ENCODE measurements at places on chromosomes 5 and 9.

GRCh38 chr5:30605693-30606268 lies 587.7 kb upstream of the CDH6 start:
- no peak for DNase-seq

DNA sequence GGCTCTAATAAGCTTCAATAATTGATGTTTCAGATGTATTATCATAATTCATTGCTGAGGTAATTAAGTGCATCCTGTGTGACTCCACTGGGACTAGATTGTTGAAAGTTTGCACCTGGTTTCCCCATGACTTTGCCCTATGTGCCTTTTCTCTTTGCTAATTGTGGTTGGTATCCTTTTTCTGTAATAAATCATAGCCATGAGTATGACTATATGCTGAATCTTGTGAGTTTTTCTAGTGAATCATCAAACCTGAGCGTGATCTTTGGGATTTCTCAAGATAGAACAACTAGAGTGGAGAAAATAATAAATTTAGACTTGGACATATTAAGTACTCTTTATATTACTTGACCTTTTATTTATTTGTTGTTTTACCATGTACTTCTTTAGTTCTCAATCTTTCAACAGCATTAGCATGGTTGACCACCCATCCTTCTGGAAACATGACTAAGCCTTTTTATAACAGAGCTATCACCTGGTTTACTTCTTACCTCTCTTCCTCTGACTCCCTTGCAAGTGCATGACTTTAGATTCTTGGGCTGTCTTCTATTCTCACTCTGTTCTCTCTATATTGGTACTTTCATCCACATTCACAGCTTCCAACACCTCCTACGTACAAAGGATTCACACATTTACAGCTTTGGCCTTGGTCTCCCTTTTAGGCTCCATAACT lies 239.6 kb upstream of the TAS2R1 start:
- DNase-seq: no peak

DNA sequence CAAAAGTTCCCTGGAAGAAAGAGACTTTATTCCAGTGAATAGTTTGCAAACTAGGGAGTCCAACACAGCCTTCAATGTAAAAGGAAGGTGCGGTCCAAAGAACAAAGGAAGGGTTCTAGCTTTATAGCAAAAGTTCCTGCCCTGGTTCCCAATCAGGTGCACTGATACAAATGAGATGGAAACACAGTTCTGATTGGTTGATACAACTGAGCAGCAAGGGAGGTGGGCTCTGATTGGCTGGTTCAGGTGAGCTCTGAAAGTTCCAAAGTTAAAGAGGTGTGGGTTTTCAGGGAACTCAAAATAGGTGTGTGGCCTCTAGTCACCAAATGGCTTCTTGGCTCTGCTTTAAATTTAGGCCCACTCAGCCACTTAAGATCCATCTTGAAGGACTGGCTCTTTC lies 43.1 kb downstream of the P4HA2 start:
- no peak for DNase-seq

- DNase-seq: no peak
Observed at GRCh38 chr9:94654165-94654894, 15.0 kb upstream of the FBP1 start.

GRCh38 chr5:10801931-10802666 lies 41.1 kb upstream of the DAP start:
- no peak for DNase-seq

- no peak for DNase-seq
Observed at GRCh38 chr5:10366310-10367272, 13.1 kb downstream of the MARCHF6 start.

DNA sequence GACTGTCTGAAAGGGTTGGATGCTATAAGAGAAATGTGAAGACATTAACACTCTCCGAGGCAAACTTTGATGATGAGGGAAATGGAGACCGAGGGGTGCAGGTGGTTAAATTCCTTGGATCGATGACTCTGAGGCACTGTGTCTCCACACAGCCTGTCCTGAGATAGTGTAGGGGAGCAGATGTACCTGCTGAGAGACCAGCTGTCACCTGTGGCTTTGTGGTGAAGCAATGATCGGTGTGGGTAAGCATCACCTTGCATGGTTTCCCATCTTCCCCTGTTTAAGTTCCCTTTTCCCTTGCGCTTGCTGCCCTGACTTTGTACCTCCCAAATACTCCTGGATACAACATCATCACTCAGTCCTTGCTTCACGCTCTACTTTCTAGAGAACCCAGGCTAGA lies 9.8 kb upstream of the MIER3 start:
- no peak for DNase-seq

DNA sequence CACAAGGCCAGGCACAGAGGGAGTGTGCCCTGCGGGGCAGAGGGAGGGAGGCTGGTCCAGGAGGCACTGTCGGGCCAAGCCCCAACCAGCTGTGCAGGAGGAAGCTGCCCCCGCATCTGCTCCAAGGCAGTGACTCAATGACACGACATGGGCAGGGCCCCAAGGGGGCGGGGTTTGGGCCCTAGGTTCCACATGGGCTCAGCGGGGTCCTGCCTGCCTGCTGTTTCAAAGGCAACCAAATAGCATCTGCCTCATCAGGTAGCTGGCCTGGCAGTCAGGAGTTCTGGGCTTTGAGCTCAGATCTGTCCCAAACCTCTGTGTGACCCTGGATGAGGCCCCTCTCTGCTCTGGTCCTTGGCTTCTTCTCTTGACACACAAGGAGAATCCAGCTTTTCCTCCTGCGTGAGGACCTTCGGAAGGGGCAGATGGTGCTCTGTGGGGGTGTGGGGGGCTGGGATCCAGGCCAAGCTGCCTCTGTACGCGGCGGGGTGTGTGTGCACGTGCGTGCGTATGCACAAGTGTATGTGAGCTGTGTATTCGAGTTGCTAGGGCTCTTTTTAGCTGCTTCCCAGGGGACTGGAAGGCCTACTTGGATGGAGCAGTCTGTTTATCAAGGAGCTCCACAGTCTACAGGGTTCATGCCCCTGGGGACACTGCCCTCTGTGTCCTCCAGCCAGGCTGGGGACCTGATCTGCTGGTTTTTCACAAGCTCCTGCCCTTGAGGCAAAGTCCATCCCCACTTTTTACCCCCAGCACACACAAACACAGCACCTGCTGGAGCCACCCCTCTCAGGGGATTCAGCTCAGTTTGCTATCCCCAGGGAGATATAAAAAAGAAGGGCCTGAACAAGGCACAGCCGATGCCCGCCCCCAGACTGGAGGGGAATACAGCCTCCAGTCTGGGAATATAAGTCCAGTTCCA lies 138.9 kb downstream of the RGS3 start:
- peak; percentile 91 for DNase-seq

DNA sequence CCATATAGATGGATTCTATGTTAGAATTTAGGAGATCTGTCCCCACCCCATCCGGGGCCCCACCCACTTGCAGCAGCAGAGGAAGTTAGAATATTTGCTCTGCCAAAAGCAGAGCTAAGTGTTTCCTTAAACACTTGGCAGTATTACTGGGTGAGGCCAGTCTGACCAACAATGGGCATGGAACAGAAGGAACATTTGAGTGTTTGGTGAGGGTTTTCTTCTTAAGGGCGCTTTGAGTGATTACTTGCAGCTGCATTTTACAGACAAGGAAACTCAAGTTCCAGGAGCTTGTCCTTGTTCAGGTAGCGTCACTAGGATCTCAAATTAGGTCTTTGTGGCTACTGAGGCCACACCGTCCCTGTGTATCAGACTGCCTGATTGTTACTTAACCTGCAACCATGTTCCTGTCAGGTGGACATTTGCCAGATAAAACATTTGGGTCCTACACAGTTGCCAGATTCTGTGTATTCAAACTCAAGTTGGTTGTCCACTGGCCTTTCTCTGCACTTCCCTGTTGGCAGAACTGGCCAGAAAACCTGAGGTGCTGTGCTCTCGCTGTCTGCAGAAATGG lies 59.3 kb downstream of the SLC46A2 start:
- no peak for DNase-seq

DNA sequence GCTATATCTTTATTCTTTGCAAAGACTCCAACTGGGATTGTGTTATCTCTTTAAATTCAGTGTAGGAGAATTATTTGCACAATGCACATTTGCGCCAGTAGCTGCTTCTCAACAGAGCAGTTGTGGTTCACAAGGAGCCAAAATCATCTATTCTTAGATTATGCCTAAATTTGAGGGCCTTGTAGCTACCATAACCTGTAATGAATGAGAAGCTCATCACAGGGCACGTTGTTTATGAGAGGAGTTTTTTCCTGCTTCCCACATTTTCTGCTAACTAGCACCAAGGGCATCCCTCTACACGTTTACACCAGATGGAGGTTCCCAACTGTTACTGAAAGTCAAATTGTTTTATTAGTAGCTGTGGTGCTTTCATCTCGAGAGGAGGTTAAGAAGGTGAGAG lies 322.4 kb downstream of the TMEM161B start:
- DNase-seq: no peak

DNA sequence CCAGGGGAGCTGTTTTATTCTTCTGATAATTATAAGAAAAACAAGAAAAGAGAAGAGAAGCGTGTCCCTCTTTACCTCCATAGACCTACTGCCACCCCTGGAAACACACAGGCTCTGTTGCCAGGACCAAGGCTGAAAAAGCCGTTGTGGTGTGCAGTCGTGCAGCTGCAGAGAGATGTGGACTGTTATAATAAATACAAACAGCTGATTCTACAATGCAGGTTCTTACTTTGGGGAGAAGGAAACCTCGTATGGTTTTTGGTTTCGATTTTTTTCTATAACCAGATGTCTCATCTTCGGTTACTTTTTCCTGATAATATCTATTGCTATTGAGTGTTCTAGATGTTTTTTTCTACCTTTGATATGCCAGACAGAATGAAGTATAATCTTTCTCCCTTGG lies 28.1 kb downstream of the FYB1 start:
- no peak for DNase-seq

DNA sequence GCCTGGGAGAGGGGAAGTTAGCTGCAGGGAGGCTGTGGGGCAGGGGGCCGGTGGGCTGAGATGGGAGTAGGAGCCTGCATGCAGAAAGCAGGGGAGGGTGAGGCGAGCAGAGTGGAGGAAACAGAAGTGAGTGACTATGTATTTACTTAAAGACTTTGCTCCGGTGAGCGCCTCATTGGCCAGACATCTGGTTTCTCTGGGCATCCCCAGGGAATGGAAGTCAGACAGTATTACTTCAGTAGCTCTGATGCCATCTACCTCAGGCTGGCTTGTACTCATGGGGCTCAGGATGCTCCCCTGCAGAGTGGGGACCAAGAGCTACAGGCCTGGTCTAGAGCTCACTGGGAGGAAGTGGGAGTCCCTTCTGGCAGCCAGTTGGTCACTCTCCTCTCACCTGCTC lies 78.2 kb upstream of the ARAP3 start:
- no peak for DNase-seq

GRCh38 chr5:180974612-180975315 lies 13.9 kb upstream of the BTNL3 start:
- no peak for DNase-seq

- DNase-seq: no peak
Observed at GRCh38 chr9:137175345-137175961, 3.6 kb upstream of the TMEM210 start.
